ENCODE measurements at places on chromosomes 13 and 19.

DNA sequence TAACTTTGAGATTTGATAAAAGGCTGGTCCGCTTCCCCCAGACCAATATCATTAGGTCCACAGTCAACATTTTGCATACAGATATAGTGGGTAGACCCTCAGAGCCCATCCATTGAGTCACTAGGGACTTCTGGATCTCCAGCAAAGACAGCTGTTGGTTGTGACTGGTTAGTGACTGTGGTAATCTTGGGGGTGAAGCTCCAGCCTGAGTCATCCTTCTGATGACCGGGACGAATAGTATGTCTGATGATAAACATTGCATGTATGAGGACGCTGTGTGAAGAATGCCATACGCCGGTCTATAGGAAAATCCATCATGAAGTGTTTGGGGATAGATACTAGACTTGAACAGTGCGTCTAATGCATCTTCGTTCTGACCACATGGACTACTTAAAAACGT is 307.0 kb downstream of the UQCRFS1 start:
- no peak for DNase-seq

DNA sequence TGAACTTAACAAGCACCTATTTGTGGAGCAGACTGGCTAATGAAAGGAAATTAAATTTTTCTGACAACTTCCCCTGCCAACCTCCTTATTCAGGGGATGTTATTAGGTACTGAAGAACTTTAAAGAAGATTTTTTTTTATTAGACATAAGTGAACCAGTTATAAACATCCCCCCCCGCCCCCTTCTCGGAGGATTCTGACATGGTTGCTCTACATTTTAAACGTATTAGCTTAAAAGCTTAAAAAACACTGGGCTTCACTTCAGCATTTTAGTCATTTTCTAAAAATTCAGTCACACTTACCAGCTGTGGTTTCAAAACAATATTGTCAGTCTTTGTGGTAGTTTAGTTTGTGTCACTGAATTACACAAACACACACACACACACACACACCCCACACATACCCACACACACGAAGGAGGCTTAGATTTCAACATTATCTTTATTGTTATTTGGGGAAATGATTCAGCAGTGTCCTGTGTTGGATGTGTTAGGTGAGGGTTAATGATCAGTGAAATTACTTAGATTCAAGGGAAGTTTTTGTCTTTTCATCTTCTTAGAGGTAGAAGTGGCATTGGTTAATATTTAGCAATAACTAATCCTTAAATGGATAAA is 145.7 kb downstream of the PCCA start:
- no peak for DNase-seq

- no peak for DNase-seq
Observed at GRCh38 chr13:90683711-90684131, 663.8 kb upstream of the MIR17HG start.

- no peak for DNase-seq
Observed at GRCh38 chr19:54141356-54141755, 3.8 kb downstream of the CNOT3 start.

- no peak for DNase-seq
Observed at GRCh38 chr13:35557475-35557874, 81.0 kb upstream of the MAB21L1 start.

DNA sequence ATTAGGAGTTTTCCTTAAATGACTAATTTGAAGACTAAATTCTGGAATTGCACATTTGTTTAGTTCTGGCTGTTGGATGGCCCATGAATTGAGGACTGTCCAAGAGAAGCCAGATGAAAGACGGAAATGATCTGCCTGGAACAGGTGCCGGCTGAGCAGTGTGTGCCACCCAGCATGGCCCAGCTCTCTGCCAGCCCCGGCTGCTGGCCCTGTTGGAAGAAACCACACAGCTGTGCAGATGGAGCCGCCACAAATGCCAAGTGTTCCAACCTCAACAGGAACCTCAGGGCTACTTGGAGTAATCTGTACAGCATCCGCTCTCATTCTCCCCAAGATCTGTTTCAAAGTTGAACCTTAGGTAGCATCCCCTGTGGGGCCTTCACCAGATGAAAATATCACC is 67.0 kb upstream of the STARD13 start:
- DNase-seq: no peak

DNA sequence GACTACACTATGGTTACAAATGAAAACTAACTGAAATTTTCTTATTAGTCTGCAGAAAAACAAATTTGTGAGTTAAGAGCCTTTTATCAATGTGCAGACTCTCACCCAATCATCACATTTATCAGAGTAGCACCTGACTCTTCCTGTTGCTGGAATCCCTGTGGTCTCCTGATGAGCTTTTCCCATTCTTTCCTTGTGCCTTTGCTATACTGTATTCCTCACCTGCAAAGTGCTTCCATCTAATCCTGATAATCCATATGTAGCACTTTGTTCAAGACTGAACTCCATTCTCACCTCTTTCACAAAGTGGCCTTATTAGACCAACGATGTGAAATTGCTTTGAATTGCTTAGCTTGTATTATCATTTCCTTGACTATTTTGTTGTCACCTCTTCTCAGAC is 225.3 kb downstream of the LHFPL6 start:
- DNase-seq: no peak

GRCh38 chr13:80168089-80168850 is 172.7 kb downstream of the SPRY2 start:
- no peak for DNase-seq

- no peak for DNase-seq
Observed at GRCh38 chr13:74973935-74974879, 507.8 kb downstream of the TBC1D4 start.

DNA sequence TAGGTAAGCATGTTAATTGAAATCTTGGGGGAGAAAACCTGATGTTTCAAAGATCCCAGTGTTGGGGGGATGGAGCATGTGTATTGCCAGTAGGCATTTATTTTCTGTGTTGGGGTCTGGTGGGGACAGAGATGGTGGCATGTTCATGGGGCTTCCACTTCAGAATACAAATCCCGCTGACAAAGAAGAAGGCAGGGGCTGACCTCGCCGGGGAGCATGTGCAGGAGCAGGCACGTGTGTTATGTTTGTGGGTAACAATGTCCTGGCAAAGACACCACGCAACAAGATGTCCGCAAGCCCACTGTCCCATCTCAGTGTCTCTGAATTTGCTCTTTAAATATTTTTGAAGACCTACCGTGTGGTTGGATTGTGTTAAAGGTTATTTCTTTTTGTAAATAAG is 164.5 kb downstream of the TEX29 start:
- no peak for DNase-seq

GRCh38 chr19:54659300-54659699 is 3.5 kb upstream of the LILRB4 start:
- DNase-seq: no peak

DNA sequence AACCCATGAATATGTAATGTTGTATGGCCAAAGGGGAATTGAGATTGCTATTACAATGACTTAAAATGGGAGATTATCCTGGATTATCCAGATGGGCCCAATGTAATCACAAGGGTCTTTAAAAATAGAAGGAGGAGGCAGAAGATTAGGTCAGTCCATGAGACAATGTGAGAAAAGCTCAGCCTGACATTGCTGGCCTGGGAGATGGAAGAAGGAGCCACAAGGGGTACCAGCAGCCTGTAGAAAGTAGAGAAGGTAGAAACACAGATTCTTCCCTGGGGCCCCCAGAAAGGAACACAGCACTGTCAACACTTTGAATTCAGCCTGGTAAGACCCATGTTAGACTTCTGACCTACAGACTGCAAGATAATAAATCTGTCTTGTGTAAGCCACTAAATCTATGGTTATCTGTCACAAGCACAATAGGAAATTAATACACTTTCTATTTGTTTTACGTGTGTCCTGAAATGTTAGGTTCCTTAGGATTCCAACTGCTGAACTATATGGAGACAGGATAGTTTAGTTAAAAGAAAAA is 132.9 kb upstream of the SERP2 start:
- DNase-seq: no peak

GRCh38 chr13:99507054-99507453 is 5.8 kb downstream of the TM9SF2 start:
- no peak for DNase-seq

DNA sequence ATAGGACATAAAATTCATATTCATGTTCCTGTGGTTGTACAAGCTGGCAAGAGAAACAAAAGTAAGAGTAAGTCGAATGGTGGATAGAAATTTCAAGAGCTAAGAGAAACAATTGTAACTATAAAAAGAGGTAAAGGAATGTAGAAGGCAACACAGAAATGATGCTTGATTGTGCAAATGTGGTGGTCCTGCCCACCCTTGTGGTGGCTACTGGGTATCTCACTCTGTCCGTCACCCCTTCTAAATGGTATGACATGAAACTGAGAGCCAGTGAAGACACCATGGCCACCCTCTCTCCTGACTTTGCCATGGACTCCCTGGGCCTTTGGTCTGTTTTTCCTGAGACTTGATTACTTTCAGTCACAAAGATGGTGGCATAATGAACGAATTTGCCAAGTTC is 925.9 kb upstream of the SLITRK6 start:
- DNase-seq: no peak

GRCh38 chr13:49410006-49410405 is 33.9 kb downstream of the CAB39L start:
- no peak for DNase-seq

DNA sequence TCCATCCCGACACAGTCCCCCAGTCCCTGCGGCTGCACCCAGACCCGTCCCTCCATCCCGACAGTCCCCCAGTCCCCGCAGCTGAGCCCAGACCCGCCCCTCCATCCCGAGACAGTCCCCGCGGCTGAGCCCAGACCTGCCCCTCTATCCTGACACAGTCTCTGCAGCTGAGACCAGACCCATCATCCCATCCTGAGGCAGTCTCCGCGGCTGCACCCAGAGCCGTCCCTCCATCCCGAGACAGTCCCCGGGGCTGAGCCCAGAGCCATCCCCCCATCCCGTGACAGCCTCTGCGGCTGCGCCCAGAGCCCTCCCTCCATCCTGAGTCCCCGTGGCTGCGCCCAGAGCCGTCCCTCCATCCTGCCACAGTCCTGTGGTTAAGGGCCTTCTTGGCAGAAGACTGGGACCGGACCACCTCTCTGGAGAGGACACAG is 28.8 kb upstream of the TMEM255B start:
- DNase-seq: no peak

GRCh38 chr19:46755077-46755852 is 9.0 kb upstream of the STRN4 start:
- DNase-seq: no peak

Measured in effector memory CD4-positive, alpha-beta T cell (primary cell).